ENCODE measurements at places on chromosomes 7 and 10. TPM values are rescaled to one million over a fixed set of nuclear protein-coding genes. Genes with fewer than 3 reads are reported as not detected.

The RNF32 gene
- total RNA-seq = 2.9 TPM

The PAX4 gene
- total RNA-seq = not detected

The FOXP2 gene
- 0.64 TPM for total RNA-seq

The GJD4 gene
- total RNA-seq = 13.9 TPM

The PRSS2 gene
- total RNA-seq = not detected

The SLC16A12 gene
- total RNA-seq = 0.16 TPM

The ASB10 gene
- 0.99 TPM for total RNA-seq

The AKR1E2 gene
- total RNA-seq = not detected

The WASHC2A gene
- 42.1 TPM for total RNA-seq

The SLC13A1 gene
- not detected for total RNA-seq

The STOX1 gene
- total RNA-seq = 0.99 TPM

The LIPM gene
- total RNA-seq = not detected

The ABCB1 gene
- total RNA-seq = not detected

The LIPF gene
- 1.7 TPM for total RNA-seq

The MKX gene
- 0.35 TPM for total RNA-seq

The SPDYE8 gene
- total RNA-seq = not detected

The NUTM2A gene
- total RNA-seq = 0.47 TPM

The SPAG6 gene
- not detected for total RNA-seq

The SEMA3D gene
- total RNA-seq = 0.36 TPM

The UNCX gene
- total RNA-seq = not detected

The TACR2 gene
- 0.08 TPM for total RNA-seq

The MMP21 gene
- total RNA-seq = not detected

The ADARB2 gene
- total RNA-seq = 0.19 TPM

The CCDC3 gene
- total RNA-seq = 82.5 TPM

The ZNF438 gene
- total RNA-seq = 15.0 TPM

The C10orf53 gene
- not detected for total RNA-seq

The TAS2R4 gene
- total RNA-seq = 0.68 TPM

The NRAP gene
- total RNA-seq = 5.6 TPM

The SGCE gene
- 64.9 TPM for total RNA-seq

The ANKRD1 gene
- 2,203 TPM for total RNA-seq

The TRIM74 gene
- not detected for total RNA-seq

The SFXN2 gene
- 0.57 TPM for total RNA-seq

The PNLIPRP2 gene
- not detected for total RNA-seq

The CLRN3 gene
- not detected for total RNA-seq

The RELN gene
- total RNA-seq = 0.05 TPM

The PRF1 gene
- total RNA-seq = not detected

The CD36 gene
- 38.8 TPM for total RNA-seq

The PRR15 gene
- not detected for total RNA-seq

The NUTM2E gene
- 0.21 TPM for total RNA-seq

The ACTL6B gene
- not detected for total RNA-seq

The TAS2R16 gene
- total RNA-seq = not detected

The DOCK4 gene
- total RNA-seq = 13.2 TPM

The LFNG gene
- total RNA-seq = 6.8 TPM

The WNT2 gene
- total RNA-seq = not detected

The BEND7 gene
- total RNA-seq = 11.2 TPM

The PBLD gene
- 10.5 TPM for total RNA-seq

The EN2 gene
- 1.7 TPM for total RNA-seq

The NEUROG3 gene
- not detected for total RNA-seq

The ADRB1 gene
- 0.67 TPM for total RNA-seq

The BMPER gene
- total RNA-seq = 1.3 TPM

The TMEM178B gene
- 6.8 TPM for total RNA-seq

The CTTNBP2 gene
- 3.1 TPM for total RNA-seq

The COL1A2 gene
- total RNA-seq = 1,654 TPM

The HMX2 gene
- not detected for total RNA-seq

The WEE2 gene
- total RNA-seq = not detected

The ECHDC3 gene
- 2.4 TPM for total RNA-seq

The FEZF1 gene
- not detected for total RNA-seq

The MET gene
- 36.8 TPM for total RNA-seq

Measured in myocyte (in vitro differentiated cells).